ENCODE measurements at places on chromosomes 6 and 20.

DNA sequence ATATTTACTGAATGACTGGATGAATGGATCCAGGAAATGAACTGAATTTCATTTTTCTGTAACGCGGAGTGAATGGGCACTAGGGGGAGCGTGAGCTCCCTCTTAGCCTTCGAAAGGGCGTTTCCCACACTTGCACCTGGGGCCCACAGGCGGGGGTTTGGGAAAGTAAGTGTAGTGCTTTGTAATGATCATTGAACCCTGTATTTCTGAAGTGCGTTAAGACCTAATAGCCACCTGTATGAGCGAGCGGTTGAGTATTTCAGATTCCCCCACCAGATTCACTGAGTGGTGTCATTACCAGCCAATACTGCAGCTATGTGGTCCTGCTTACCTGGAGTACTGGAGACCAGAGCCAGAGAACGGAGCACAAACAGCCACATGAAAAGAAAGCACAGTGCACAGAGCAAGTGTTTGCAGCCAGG lies 10.5 kb downstream of the SYTL3 start:
- DNase-seq = peak; percentile 32

- DNase-seq = no peak
Observed at GRCh38 chr6:90434094-90434493, 137.5 kb upstream of the BACH2 start.

DNA sequence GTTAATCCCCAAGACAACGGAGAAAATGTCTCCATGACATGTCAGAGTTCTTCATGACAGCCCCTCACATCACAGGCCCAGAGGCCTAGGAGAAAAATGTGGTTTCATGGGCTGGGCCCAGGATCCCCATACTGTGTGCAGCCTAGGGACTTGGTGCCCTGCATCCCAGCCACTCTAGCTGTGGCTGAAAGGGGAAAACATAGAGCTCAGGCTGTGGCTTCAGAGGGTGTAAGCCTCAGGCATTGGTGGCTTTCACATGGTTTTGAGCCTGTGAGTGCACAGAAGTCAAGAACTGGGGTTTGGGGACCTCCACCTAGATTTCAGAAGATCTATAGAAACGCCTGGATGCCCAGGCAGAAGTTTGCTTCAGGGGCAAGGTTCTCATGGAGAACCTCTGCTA lies 122.8 kb downstream of the FHL5 start:
- no peak for DNase-seq

DNA sequence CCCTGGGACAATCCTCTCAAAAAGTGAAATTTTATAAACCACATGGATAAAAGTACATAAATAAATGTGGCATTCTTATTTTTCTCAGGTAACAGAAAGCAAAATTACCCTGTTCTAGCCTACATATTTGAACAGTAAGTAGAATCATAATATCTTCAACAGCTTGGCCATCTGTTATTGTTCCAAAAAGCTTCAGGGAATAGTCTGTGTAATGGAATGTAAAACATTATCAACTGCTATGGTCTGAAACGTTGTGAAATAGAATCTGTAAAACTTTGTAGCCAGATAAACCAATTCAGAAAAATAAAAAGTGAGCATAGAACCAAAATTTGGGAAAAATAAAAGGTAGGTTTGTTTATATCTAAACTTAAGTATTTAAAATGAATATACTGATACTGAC lies 114.7 kb downstream of the THEMIS start:
- DNase-seq = no peak

All from fibroblast of mammary gland (primary cell).